Activated CD4-positive, alpha-beta T cell treated with anti-CD3 and anti-CD28 coated beads for 36 hours (primary cell): ENCODE measurements at places on chromosomes 1 and 21.

DNA sequence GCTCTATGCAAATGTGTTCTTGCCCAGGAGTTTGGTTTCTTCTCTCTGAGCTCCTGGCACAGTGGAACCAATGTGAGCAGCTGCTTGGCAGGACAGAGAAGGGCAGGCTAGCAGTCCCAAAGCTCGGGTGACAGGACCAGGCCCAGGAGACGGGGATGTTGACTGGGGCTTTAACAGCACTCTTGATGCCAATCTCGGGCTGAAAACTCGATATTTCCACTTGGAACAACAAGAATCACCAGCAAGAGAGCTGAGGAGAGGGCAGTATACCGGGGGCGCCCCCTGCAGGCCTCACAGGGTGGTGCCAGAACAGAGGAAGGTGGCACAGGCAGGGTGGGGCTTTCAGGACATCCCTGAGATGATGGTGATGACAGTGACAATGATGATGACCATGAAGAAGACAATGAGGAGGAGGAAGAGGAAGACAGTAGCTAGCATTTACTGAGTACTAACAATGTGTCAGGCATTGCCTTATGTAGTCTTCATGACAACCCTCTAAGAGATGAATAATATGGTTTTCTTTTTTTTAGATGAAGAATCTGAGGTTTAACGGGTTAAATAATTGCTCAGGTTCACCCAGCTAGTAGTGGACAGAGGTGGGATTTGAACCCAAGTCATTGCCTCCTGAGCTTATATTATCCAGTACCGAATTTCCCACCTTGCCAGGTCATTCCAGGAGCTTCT lies 2.7 kb upstream of the KCNJ9 start:
- peak; percentile 84 for DNase-seq

DNA sequence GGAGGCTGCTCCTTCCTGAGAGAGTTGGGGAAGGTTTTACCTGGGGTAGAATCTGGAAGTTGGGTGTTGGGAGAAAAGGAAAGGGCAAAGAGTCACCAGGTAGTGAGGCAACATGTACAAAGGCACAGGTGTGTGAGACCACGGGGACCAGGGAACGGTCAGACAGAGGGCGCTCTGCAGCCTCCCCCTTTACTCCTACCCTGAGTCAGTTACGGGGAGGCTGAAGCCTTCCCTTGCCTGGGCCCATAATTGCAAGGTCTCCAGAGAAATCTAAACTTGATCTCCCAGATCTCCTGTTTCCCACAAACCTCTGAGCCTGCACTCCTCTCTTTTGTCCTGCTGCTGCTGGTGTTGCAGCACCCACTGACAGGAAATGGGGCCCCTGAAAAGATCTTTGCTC lies 22.0 kb downstream of the CCN1 start:
- no peak for DNase-seq

- DNase-seq: peak; percentile 52
These were observed 5.9 kb upstream of the LHX9 start for GRCh38 chr1:197911111-197911856.

DNA sequence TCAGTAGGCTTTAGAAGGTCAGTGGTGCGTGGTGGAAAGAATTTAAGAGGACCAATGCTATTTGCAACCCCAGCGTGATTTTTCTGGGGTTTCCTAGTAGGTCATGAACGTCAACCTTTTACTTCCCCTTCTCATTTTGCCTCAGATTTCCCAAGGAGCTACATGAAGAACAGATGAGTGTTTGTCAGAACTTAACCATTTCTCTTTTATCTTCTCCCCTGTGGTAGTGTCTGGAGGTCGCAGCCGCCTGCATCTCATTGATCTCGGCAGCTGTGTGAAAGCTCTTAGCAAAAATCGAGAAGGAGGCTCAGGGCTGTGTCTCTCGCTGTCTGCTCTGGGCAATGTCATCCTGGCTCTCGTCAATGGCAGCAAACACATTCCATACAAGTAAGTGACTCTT lies 491.1 kb downstream of the KIF26B start:
- peak; percentile 10 for DNase-seq

DNA sequence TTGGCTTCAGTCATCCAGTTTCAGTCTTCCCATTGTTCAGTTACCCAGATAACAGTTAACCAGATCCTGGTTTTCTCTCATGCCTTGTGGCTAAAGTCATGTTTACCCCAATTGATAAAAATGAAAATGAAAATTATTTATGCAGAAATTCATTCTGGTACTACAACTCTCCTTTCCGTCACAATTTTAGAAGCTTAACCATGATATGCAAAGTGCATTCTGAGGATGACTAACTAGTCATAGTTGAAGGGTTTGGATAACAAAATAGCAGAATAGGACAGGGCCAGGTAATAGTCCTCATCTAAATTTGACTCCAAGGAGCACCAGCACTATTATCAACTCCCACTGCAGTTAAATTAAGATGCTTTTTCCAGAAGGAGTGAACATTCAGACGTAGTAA lies 94.7 kb downstream of the NTMT2 start:
- no peak for DNase-seq

- no peak for DNase-seq
These were observed 16.7 kb upstream of the PDE9A start for GRCh38 chr21:42636520-42637266.

DNA sequence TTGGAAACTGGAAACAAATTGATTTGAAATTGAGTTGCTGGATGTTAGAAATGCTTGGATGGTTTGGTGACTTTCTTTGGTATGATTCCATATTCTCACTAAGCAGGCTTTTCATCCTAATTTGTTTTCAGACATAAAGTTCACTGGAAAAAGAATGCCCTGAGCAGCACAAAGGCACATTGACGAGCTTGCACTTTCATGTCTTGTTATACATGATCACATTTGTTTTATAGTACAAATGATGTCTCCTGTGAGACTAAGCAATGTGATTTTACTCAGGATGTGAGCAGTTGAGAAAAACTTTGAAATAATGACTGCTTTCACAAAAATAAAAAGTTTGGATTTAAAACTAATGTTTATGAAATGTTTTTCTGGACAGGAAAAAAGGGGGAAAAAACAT lies 63.6 kb downstream of the KCNT2 start:
- no peak for DNase-seq

DNA sequence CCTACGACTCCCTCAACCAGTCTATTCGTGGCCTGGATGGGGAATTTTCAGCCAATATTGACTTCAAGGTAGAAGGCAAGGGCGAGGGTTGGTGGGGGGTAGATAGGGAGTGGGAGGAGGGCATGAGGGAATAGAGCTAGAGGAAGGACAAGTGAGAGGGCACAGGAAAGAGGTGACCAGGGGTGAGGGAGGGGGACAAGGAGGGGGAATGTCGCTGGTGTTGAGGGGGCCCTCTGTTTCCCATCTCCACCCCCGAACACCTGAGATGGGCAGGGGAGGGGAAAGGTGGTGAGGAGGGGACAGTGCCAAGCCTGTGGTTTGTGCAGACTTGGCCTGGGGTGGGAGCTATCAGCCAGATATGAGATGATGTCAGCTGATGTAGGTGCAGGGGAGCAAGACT lies 8.3 kb upstream of the ADAM15 start:
- DNase-seq: no peak

DNA sequence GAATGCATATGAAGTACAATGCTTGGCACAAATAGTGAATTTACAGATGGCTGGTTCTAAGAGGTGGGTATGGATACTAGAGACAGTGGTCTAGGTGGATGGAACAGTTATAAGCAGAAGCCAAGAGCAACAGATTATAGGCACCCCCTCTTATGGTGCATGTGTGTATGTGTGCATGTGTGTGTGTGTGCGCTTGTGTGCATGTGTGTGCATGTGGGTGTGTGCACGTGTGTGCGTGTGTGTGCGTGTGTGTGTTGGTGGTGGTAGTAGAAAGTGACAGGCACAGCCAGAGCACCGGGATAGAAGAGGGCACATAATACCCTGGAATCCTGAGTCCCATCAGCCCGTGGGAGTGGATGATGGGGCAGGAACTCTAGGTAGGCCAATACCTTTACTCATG lies 1.3 kb downstream of the NCMAP start:
- DNase-seq: no peak

- no peak for DNase-seq
These were observed 33.3 kb upstream of the TDRD10 start for GRCh38 chr1:154468535-154469250.

GRCh38 chr1:65323246-65323645 lies 13.9 kb downstream of the DNAJC6 start:
- DNase-seq: peak; percentile 22

GRCh38 chr1:93695411-93696005 lies 13.9 kb upstream of the BCAR3 start:
- no peak for DNase-seq

GRCh38 chr1:160076295-160076694 lies 5.0 kb upstream of the KCNJ9 start:
- no peak for DNase-seq

DNA sequence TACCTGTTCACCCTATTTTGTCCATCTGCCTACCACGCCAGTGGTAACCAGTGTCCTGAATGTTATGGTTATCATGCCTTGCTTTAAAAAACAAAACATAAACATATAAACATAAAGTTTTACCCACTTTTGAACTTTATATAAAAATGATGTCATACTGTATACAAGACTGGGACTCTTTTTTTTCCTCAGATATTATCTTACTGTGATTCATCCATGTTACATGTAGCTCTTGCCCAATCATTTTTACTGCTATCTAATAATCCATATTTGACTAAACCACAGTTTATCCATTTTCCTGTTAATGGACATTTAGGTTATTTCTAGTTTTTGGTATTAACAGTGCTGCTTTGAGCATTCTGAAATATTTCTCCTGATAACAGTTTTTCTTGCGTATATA lies 78.8 kb downstream of the GPR161 start:
- DNase-seq: no peak

- DNase-seq: no peak
These were observed 15.7 kb upstream of the IGSF21 start for GRCh38 chr1:18091660-18092446.

DNA sequence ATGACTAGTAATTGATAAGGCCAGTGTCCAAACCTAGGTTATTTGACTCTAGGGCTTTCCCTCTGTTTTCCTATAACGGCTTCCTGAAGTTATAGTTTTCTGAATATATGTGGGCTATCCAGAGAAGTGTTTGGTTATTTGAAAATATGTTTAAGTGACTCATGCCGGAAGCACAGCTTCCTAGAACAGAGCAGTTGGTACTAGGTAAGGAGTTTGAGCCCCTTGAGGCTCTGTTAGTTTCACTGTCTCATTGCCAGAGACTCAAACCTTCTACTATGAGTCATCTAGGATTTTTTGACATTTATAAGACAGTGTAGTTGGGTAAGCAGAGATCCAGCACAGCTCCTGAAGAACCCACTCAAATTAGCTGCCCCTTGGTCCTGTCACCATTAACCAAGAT lies 27.1 kb upstream of the LEPR start:
- peak; percentile 45 for DNase-seq

GRCh38 chr1:31696242-31696641 lies 7.6 kb downstream of the COL16A1 start:
- DNase-seq: no peak

- no peak for DNase-seq
These were observed 451.3 kb downstream of the OMA1 start for GRCh38 chr1:58095183-58095582.

DNA sequence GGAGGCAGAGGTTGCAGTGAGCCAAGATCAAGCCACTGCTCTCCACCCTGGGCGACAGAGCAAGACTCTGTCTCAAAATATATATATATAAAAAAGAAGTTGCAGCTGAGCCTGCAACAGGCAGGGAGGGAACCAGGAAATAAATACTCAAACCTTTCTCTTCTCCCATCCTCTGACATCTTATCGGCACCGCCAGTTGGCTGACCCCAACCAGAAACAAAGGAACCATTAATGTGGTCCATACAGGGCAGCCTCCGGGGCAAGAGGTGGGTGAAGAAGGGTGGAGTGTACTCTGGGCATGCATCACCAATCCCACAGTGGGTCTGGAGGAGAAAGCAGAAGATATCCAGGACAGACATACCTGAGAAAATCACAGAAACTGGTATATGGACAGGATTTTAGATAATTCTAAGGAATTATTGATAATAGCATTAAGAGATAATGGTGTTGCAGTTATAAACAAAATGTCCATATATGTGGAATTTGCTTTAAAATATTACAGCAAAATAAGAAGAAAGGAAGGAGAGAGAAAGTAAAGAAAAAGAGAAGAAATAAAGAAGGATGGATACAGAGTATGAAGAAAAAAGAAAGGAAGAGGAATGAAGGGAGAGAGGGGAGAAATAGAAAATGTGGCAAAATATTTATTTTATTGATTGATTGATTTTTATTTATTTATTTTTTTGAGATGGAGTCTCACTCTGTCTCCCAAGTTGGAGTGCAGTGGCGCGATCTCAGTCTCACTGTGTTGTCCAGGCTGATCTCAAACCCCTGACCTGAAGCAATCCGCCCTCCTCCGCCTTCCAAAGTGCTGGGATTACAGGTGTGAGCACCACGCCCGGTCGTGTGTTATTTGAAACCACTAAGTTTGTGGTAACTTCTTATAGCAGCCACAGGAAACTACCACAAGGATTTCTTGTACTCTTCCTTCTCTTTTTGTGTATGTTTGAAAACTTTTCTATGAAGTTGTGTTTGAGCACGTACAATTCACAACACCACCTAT lies 4.1 kb upstream of the PTAFR start:
- no peak for DNase-seq

- DNase-seq: no peak
These were observed 6.3 kb upstream of the ZNF496 start for GRCh38 chr1:247337961-247338360.

DNA sequence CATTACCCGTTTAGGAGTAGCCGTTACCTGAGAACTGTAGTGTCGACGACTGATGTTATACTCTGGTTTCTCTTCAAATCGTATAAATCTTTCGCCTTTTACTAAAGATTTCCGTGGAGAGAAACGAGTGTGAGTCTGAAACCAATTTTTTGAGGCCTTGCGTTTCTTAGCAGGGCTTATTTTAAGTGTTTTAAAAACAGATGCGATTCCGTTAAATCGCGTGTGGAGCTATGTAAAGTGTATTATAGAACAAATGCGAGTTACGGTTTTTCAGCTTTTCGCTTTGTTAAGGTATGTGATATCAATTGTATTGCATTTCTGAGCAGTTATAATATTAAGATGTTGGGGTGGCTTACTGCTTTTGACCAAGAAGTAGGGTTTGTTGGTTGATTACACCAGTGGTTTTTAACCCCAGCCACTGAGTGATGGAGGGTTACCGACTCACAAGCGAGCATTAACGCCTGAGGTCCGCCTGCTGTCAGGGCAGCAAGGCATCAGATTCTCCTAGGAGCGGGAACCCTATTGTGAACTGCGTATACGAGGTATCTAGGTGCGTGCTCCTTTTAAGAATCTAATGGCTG lies 18.0 kb downstream of the KIAA2013 start:
- peak; percentile 80 for DNase-seq

- DNase-seq: peak; percentile 91
These were observed 16.5 kb upstream of the AGTRAP start for GRCh38 chr1:11719313-11720032.

- DNase-seq: no peak
These were observed 38.2 kb upstream of the CSF3R start for GRCh38 chr1:36520771-36521420.

- DNase-seq: no peak
These were observed 194.3 kb downstream of the RPS6KC1 start for GRCh38 chr1:213245260-213245910.

GRCh38 chr21:41500931-41501381 lies 7.0 kb downstream of the TMPRSS2 start:
- DNase-seq: no peak
